ENCODE measurements at places on chromosomes 12 and 14.
A peak's percentile ranks its signal among the peaks of the same experiment; 100 is the strongest.

GRCh38 chr12:114238808-114239207 is 167.1 kb downstream of the TBX5 start:
- H3K4me3 ChIP-seq = no peak overlapping the region
- H3K27me3 ChIP-seq = peaks cover 17% of the 10 kb centered on the region
- no peaks in the 10 kb centered on the region for H3K4me1 ChIP-seq
- H3K36me3 ChIP-seq = no peaks in the 10 kb centered on the region

DNA sequence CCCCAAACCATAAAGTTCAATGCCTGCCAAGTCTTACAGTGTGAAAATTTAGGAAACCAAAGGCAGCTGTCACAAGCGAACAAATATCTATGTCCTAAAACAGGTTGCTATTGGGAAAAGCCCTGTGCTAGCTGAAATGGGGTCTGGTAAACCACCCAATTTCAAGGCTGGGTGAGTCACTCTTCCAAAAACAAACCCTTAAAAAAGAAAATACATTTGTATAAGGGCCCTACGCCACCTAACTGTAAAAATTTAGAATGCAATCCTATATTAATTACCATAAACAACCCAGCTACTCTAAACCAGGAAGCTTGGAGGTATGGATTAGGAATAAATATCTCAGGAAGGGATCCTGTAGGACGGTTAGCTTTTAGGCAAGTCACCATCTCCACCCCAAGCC is 32.1 kb downstream of the PRMT8 start:
- no peaks in the 10 kb centered on the region for H3K36me3 ChIP-seq
- no peak for DNase-seq
- H3K4me1 ChIP-seq = peaks cover 20% of the 10 kb centered on the region
- no peak overlapping the region for H3K27ac ChIP-seq
- no peak overlapping the region for H3K4me3 ChIP-seq

- no peak overlapping the region for H3K27ac ChIP-seq
- no peaks in the 10 kb centered on the region for H3K36me3 ChIP-seq
- no peak overlapping the region for H3K4me3 ChIP-seq
- no peaks in the 10 kb centered on the region for H3K27me3 ChIP-seq
- no peak for DNase-seq
- peaks cover 3% of the 10 kb centered on the region for H3K4me1 ChIP-seq
Observed at GRCh38 chr12:3296409-3296701, 194.6 kb upstream of the PRMT8 start.

DNA sequence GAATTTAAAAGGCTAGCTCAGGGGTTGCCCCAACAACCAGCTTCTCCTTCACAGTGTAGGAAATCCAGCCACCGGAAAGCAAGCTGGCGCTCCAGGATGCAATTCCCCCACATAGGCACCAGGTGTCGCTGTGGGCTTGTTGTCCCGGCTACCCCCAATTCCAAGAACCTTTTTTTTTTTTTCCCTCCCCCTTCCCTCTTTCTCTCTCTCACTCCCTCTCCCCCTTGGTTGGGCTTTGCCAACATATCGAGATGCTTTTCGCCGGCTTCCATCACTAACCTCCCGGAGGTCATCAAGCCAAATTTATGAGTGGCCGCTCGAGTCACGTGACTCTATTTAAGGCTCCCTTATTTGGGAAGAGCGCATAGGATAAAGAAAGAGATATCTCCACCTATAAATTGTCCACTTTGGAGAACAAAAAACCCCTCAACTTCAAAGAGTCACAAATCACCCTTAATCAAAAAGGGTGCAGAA is at the start of gene HOXC5:
Gene HOXC5, plus strand, starts transcription at position 424 of the 474 bp plus-strand sequence. CDS start 73 bp downstream, outside the sequence.
- H3K36me3 ChIP-seq = no peaks in the 10 kb centered on the region
- H3K27me3 ChIP-seq = peaks cover 17% of the 10 kb centered on the region
- no peak within 1 kb of the TSS for H3K4me3 ChIP-seq
- H3K4me1 ChIP-seq = no peaks in the 10 kb centered on the region

DNA sequence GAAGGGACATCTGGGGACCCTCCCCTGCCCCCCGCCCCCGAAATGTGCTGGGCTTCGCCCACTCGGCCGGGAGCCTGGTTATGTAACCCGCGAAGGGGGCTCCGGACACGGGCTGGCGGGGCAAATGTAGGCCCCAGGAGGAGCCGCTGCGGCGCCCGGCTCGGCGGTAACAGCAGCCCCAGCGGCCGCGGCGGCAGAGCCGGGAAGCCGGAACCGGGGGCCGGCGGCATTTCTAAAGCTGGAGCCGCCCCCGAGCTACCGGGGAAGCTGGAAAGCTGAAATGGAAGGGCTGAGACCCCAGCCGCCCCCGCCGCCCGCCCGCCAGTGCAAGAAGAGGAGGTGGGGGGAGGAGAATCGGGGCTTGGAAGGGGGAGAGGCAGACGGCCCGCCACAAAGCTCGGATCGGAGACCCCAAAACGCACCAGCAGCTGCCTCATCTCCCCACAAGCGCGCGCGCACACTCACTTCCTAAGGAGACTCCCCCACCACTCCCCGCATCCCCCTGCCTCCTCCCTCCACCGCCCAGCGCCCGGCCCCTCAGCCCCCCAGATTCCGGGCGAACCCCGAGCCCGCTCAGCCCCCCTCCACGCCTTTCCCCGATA is 1.5 kb downstream of the KDM2B start:
- peaks cover 9% of the 10 kb centered on the region for H3K36me3 ChIP-seq
- DNase-seq = peak; percentile 73
- H3K27me3 ChIP-seq = no peaks in the 10 kb centered on the region
- peak overlapping the region; percentile 13 for H3K27ac ChIP-seq

DNA sequence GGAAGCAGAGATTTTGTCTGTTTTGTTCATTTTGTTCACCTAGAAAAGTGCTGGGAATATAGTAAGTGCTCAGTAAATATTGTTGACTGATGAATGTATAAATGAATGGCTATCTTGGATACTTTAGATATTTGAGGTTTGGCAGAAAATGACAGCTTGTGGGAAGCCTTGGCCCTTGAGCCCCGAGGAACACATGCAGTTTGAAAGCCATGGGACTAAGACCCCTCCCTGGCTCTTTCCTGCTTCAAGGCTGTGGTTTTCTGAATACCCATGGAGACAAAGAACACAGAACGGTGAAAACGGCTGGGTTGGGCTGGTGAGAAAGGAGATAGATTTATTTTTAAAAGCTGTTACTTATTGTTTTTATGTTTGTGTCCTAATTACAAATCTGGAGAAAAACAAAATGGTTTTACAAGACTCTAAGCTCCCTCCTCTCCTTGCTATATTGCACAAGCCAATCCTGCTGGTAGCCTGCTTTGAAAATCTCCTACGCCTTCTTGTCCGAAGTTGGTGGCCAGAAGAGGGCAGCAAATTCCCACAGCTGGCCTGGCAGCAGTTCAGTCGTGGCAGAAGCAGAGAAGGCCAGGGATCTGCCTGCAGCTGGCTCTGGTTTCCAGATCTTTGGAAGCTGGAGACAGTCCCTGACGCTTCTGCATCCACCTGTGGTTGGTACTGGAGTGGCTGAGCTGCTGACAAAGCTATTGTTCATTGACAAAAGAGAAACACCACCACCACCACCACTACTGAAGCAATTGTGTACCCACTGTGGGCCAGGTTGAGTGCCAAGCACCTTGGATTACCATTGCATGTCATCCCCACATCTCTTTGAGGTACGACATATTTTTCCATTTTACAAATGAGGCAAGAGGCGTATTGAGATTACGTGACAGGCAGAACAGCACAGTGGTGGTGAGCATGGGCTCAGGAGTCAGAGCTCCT is 5.2 kb upstream of the KRT85 start:
- H3K4me3 ChIP-seq = no peak overlapping the region
- H3K36me3 ChIP-seq = no peaks in the 10 kb centered on the region
- no peaks in the 10 kb centered on the region for H3K27me3 ChIP-seq

DNA sequence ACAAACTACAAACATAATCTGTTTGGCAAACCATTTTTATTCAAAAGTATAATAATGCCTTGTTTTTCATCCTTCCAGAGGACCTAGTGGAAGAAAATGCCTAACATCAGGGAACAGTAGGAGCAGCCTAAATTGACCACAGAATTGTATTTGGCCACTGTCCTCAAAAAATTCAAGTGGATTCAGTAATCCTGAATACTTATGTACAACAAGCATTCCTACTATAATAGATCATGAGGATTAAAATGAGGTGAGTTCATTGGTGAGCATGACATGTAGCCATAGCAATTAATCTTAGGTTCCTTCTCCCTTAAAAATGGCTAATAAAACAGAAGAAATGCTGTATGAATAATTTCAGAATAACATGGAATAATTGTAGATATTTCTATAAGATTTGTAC is 209.3 kb downstream of the DAD1 start:
- DNase-seq = no peak
- no peak overlapping the region for H3K4me3 ChIP-seq
- no peaks in the 10 kb centered on the region for H3K36me3 ChIP-seq
- H3K4me1 ChIP-seq = peaks cover 3% of the 10 kb centered on the region
- no peak overlapping the region for H3K27ac ChIP-seq

- no peak for DNase-seq
- H3K4me1 ChIP-seq = no peaks in the 10 kb centered on the region
- no peak overlapping the region for H3K27ac ChIP-seq
- H3K27me3 ChIP-seq = no peaks in the 10 kb centered on the region
Observed at GRCh38 chr12:9960590-9960989, 10.6 kb upstream of the CLEC12A start.

GRCh38 chr12:41769810-41770209 is 374.9 kb downstream of the GXYLT1 start:
- no peak overlapping the region for H3K4me3 ChIP-seq
- no peaks in the 10 kb centered on the region for H3K36me3 ChIP-seq
- no peaks in the 10 kb centered on the region for H3K4me1 ChIP-seq
- no peak overlapping the region for H3K27ac ChIP-seq

DNA sequence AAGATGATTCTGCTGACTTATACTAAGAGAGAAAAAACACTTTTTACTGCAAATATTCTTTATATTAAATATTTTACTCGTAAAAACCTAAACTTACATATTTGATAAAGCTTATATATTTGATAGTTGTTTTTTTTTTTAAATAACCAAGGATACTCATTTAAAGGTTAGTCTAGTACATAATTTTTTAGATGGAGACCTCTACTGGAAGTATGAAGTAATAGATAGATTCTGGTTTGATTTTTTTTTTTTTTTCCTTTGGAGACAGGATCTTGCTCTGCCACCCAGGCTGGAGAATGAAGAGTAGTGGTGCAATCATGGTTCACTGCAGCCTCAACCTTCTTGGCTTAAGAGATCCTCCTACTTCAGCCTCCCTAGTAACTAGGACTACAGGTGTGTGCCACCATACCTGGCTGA is 16.4 kb downstream of the ARID2 start:
- no peak overlapping the region for H3K27ac ChIP-seq
- peak; percentile 23 for DNase-seq
- H3K4me3 ChIP-seq = no peak overlapping the region
- H3K27me3 ChIP-seq = no peaks in the 10 kb centered on the region
- H3K36me3 ChIP-seq = no peaks in the 10 kb centered on the region

DNA sequence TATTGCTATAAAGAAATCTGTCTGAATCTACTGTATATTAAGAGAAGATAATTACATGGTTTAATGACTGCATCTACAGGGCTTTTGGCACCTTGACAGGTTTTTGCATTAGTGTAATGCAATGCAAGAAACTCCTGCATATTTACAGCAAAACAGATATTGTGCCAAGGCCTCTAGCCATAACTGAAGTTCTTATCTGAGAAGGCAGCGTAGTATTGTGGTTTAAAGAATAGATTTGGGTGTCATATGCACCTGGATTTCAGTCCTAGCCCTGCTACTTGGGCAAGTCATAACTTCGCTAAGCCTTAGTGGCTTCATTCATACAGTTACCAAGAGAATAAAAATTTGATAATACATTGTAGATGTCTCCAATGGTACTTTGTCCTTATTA is 350.1 kb downstream of the CCDC91 start:
- no peaks in the 10 kb centered on the region for H3K27me3 ChIP-seq
- peaks cover 3% of the 10 kb centered on the region for H3K4me1 ChIP-seq
- H3K27ac ChIP-seq = no peak overlapping the region
- no peak for DNase-seq
- H3K36me3 ChIP-seq = no peaks in the 10 kb centered on the region

- peaks cover 4% of the 10 kb centered on the region for H3K36me3 ChIP-seq
- no peak for DNase-seq
- H3K4me1 ChIP-seq = no peaks in the 10 kb centered on the region
- H3K27ac ChIP-seq = no peak overlapping the region
- no peak overlapping the region for H3K4me3 ChIP-seq
Observed at GRCh38 chr14:63692310-63693020, 35.4 kb downstream of the SGPP1 start.

- no peaks in the 10 kb centered on the region for H3K27me3 ChIP-seq
- DNase-seq = no peak
- H3K4me3 ChIP-seq = no peak overlapping the region
- peaks cover 10% of the 10 kb centered on the region for H3K4me1 ChIP-seq
Observed at GRCh38 chr12:121926874-121927706, 8.7 kb downstream of the CFAP251 start.

- no peak overlapping the region for H3K4me3 ChIP-seq
- no peak overlapping the region for H3K27ac ChIP-seq
- no peak for DNase-seq
- H3K36me3 ChIP-seq = no peaks in the 10 kb centered on the region
- peaks cover 6% of the 10 kb centered on the region for H3K4me1 ChIP-seq
- no peaks in the 10 kb centered on the region for H3K27me3 ChIP-seq
Observed at GRCh38 chr12:80000831-80001230, 65.9 kb upstream of the PPP1R12A start.

GRCh38 chr12:685388-685787 is 22.1 kb upstream of the NINJ2 start:
- H3K27ac ChIP-seq = no peak overlapping the region
- H3K4me3 ChIP-seq = no peak overlapping the region
- peak; percentile 55 for DNase-seq
- peaks cover 3% of the 10 kb centered on the region for H3K4me1 ChIP-seq
- H3K27me3 ChIP-seq = no peaks in the 10 kb centered on the region

- no peak overlapping the region for H3K27ac ChIP-seq
- H3K4me3 ChIP-seq = no peak overlapping the region
- H3K36me3 ChIP-seq = no peaks in the 10 kb centered on the region
Observed at GRCh38 chr14:33347796-33348195, 409.1 kb downstream of the NPAS3 start.

DNA sequence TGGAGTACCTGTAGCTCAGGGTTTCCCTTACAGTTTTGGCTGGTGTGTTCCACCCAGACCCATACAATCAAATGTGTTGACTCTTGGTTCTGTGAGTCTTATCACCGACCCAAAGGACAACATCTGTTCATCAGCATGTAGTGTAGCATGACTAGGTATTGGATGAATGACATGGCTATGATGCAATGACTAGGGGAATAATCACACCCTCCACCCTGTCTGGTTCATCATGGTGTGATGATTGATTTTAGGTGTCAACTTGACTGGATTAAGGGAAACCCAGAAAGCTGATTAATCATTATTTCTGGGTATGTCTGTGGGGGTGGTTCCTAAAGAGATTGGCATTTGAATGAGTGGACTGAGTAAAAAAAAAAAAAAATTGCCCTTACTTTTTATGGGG is 311.3 kb downstream of the DPF3 start:
- H3K27me3 ChIP-seq = no peaks in the 10 kb centered on the region
- DNase-seq = no peak
- no peaks in the 10 kb centered on the region for H3K4me1 ChIP-seq
- H3K36me3 ChIP-seq = no peaks in the 10 kb centered on the region
- no peak overlapping the region for H3K27ac ChIP-seq

Data from lung (tissue), 17 donors.